ENCODE measurements at places on chromosomes 11 and 22.

GRCh38 chr11:68610452-68611116 is 73.8 kb upstream of the GAL start:
- DNase-seq: no peak

DNA sequence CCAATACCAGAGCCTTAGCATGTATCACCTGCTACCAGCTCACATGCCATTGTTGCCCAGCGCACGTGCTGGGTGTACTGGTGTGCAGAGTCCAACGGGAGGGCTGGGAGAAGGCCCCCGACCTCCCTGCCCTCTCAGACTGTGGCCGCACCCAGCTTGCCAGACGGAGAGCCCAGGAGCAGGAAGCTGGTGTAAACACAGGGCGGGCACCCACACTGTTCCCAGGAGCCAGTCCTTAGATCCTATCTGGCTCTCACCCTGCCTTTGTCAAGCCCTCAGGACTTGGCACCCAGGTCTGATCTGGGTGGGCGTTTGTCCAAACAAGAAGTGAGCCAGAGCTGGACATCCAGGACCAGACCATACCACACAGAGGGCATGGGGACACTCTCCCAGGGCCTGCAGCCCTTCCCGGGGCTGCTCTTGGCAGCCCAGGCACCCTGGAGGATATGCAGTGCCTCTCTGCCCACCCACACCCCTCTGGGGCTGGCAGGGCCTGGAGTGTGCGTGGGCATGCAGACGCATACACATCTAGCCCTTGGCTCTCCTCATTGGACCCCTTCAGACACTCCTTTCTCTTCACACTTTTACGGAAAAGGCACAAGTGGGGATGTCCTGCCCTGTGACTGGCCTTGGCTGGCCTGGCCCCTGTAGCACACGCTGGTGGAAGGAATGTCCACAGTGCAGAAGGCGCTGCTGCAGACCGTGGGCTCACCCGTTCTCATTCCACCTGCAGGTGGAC is 19.9 kb upstream of the CLDN5 start:
- DNase-seq: no peak

- no peak for DNase-seq
Measured at GRCh38 chr22:41847300-41847699, 14.4 kb downstream of the SREBF2 start.

DNA sequence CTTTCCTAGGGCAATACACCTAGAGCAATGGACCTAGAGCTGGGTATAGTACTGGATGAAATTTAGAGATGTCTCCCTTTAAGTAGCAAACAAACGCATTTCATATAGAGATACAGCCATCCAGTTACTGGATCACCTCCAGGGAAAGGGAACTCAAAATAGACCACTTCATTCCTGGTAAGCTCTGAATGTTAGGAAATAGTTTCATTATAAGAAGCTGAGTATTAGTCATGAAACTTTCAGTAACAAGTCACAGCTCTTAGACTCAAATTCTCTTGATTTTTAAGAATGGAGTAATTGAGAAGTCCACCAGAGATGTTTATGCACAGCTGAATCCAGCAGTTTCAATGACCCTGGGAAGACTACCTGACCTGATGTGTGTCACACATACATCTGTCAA is 221.9 kb downstream of the FAM76B start:
- no peak for DNase-seq

- DNase-seq: no peak
Measured at GRCh38 chr22:19019029-19019678, 83.1 kb upstream of the PRODH start.

- no peak for DNase-seq
Measured at GRCh38 chr11:9002920-9003572, 755 bp downstream of the NRIP3 start.

GRCh38 chr11:126347751-126348668 is 7.5 kb upstream of the ST3GAL4 start:
- DNase-seq: no peak

DNA sequence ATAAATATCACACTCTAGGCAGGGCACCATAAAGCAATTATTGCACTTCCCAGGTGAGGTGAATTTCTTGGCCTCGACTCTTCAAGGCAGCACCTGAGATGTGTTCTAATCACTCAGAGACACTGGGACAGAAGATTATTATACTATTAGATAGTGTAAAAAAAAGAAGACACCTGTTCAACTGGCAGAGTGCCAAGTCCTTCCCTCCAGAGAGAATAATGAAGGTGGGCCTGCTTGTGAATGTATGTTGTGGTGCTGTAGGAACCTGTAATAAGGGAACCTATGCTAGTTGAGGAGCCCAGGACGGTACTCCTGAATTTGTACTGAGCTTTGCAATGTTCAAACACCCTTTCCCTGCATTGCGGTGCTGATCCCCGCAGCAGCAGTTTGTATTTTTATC is 107.5 kb downstream of the NXPE2 start:
- DNase-seq: no peak

DNA sequence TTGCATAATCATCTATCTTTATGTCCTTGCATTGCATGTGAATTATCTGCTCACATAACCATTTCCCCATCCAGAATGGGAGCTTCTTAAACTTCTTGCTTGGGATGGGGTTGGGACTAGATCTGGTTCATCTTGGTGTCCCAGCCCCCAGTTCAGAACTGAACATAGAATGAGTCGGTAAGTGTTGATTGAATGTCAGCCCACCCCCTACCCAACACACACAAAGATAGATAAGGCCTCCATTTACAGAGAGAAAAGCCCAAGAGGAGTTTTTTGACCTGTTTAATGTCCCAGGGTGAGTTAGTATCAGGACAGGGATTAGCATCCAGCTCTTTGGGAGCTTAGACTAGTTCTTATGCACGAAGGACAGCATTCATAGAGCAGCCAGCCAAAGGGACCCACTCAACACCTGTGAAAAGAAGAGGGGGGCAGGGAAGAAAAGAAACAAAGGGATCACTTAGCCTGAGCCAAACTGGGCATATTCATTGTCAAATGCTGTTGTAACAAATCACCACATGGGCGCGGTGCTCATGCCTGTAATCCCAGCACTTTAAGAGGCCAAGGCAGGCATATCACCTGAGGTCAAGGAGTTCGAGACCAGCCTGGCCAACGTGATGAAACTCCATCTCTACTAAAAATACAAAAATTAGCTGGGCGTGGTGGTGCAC is 57.4 kb downstream of the CHRDL2 start:
- no peak for DNase-seq

DNA sequence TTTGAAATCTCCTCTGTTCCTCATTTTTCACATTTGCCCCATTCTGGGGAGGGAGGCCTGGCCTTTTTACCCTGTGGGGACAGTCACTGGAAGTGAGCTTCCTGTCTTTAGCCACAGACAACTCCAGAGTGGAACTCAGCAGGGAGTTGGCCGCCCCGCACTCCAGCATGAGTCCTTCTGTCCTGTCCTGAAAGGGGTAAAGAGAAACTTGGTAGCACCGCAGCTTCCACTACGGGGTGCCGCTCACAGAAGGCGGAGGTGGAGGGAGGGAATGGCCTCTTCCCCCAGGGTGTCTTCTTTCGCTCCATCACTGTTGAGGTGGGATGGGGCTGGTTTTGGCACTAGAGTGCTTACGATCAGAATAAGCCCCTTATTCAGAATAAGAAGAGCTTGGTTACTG is 132.2 kb downstream of the ST3GAL4 start:
- DNase-seq: no peak

DNA sequence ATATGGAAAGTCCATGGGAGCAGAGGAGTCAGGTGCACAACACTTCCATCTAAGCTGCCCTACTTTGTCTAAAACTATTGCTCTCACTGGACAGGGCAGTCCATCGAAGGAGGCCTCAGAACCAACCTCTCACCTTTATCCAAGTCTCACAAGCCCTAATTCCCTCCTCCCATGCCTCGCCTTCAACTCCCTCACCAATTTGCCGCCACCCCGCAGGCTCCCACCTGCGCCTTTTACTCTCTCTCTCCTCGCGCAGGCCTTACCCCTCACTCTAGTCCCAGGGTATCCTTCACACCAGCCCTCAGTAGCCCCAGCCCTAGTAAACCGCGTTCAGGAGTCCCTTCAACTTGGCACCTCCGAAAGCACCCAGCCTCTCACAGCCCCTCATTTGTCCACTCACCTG is 451 bp downstream of the FHIP1B start:
- DNase-seq: no peak

DNA sequence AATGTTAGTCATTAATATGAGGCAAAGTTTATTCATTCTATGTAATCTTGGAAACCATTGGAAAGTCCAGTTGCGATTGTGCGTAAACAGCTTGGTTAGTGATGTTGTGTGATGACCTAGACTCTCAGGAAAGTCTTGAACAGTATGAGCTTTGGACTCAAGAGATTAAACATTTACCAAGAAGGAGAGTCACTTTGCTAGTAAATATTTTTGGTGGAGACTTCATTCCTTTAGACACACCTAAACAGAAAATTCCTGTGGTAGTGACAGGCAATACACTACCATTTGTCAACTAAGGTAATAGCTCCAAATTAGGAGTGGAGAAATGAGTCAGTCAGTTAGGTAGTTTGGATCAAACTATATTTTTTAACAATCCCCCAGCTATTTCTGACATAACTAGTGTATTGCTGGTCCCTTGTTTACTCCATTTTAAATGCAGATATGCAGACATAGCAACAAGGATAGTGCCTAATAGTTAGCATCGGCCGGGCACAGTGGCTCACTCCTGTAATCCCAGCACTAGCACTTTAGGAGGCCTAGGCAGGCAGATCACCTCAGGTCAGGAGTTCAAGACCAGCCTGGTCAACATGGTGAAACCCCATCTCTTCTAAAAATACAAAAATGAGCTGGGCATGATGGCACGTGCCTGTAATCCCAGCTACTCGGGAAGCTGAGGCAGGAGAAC is 89.3 kb downstream of the ARHGAP42 start:
- no peak for DNase-seq

DNA sequence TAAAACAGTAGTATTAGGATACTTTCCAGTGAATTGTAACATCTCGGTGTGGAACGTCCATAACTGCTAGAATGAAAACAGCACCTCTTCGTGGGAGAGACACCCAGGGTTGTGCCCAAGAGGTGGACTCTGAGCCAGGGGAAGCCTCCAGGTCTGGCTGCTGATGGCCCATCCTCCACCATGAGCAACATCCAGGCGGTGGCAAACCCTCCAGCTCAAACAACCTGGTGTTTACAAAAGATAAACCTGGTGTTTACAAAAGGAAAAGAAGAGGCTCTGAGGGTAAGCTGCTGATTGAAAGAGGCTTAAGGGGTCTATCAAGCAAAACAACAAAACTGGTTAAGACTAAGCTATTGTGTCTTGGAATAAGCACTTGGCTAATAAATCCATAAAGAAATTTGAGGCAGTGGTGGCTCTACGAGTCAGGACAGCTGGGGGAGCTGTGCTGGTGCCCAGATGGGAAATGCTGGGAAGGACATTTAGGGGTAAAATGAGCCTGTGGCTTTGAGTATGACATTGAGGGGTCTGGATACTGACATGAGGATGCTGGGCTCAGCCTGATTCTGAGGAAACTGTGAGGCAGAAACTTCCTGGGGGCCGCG is 909.0 kb downstream of the BRD1 start:
- no peak for DNase-seq

DNA sequence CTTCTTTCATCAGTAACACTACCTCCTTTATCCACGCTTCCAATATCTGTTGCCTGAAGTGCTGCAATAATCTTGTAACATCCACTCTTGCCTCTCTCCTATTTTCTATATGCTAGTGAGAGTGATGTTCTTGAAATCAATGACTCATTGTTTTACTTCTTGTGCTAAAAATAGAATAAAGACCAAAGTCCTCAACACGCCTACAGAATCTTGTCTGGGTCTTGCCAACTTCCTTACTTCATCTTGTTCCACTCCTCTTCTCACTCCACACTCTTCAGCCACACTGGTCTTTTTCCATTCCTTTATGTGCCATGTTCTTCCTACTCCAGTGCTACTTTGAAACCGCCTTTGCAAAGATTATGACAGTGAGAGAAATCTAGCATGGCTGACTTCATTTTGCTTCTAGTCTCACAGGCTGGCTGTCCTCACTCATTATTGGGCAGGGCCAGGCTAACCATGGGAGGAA is 136.4 kb downstream of the CCDC81 start:
- DNase-seq: no peak

Data from stimulated activated CD8-positive, alpha-beta memory T cell treated with anti-CD3 and anti-CD28 coated beads, Interleukin-15, amount 100 ng/mL, for 48 hours (primary cell).